Astrocyte of the spinal cord (primary cell): ENCODE measurements at places on chromosomes 5 and 9.

DNA sequence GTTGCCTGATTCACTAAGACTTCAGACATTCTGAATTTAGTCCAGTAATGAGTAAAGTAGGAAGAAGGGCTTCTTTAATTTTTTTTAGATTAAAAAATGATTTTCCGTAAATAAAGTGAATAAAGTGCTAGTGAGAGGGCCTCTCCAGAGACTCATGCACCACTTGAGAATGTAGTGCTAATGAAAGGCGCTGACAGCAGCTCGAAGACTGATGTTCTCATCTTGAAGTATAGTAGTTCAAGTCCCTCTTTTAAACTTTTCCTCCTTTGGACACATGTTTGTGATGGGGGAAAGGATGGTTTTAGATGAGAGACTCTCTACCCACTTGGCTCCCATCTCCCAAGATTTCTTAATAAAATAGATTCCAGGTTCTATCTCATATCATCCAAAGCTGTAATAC is 48.5 kb downstream of the G3BP1 start:
- DNase-seq, result no peak

DNA sequence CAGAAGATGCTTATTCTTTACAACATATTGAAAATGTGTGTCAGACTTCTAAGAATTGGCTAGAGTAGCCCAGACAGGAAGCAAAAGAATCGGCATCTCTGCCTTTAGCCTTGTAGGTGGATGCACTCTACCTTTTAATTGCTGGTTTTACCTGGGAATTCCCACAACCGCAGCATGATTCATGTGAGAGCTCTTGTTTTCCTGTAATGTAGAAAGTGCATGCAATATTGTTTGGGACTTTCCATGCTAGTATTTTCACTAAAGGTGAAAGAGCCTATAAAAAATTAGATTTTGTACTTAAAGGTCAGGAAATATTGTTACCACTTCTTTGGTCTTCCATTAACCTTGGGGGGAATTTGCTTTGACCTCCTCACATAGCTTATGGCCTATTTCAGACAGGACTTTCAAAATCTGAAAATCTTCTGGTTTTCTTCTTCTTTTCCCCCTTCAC is 89.8 kb downstream of the NTRK2 start:
- DNase-seq, result no peak

- no peak for DNase-seq
These were observed 132.8 kb downstream of the INSYN2B start for GRCh38 chr5:169847519-169847918.

DNA sequence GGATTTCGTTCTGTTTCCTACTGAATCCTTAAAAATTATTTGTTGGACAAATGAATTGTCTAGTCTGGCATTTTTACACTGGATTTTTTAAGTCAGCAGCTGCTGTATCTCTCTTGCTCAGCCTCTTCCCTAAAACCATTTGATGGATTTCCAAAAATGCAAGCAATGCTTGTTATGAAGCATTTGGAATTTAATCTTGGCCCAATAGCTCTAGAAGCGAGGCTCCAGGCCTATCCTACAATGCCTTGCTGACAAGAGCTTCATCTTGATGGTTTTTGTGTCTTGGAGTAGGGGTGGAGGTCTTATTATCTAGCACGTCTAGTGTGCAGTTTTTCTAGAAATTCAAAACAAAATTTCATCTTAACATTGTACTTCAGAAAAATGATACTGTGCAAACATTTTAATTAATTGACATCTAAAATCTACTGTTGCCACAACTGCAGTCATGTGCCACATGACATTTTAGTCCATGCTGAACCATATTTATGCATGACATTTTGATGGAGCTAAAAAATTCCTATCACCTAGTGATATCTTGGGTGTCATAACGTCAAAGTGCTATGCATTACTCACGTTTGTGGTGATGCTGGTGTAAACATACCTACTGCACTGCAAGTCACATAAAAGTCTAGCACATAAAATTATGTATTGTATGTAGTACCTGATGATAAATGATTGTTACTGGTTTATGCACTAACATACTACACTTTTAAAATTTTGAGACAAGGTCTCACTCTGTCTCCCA is 5.9 kb upstream of the RAD23B start:
- no peak for DNase-seq

DNA sequence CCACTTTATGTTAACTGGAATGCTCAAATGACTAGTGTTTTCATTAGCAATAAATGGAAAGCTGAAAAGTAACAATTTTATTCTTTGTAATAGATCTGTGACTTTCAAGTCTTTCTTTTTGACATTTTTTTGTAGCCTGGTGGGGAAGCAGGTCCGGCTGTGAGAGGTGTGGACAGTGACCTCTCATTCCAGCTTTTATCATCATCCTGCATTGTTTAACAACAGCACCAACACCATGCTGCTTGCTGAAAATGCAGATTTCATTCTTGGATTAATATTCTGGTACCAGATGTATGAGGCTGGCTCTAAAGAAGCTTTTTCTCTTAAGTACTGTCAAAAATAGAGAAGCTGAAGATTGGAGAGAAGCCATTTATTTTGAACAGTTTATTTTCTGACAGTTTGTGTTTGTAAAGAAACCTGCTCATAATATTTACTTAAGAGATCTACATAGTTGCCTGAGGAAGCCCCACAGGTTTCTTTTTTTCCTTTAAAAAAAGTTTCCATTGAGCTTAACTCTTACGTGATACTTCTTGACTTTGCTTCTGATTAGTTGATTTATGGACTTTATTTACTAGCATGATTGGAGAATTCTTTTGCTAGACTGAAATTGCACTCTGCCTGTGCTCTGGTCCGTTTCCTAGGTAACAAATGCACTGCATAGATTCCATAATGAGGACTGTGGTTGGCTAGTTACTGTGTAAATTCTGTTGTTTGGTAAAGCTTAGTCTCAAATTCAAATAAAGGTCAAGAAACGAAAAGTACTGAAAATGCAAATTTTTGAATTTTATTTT is 3.4 kb downstream of the KIAA1958 start:
- DNase-seq, result no peak

DNA sequence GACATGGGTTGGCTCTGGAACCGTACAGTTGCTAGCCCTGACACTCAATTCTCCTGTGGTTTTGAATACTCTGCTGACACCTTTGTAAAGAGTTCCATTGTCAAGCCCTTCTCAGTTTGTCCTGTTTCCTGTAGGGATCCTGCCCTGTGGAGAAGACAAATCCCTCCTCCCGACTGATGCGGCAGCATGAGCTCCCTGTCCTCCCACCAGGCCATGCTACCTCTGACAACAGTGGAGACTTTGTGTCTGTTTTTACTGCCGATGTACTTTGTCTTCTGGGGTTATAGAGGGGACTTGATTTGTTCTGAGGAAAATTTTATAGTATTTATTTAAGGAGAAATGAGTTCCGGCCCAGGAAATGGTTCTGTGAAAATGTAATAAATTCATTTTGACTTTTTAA is 57.8 kb downstream of the PRLR start:
- no peak for DNase-seq

DNA sequence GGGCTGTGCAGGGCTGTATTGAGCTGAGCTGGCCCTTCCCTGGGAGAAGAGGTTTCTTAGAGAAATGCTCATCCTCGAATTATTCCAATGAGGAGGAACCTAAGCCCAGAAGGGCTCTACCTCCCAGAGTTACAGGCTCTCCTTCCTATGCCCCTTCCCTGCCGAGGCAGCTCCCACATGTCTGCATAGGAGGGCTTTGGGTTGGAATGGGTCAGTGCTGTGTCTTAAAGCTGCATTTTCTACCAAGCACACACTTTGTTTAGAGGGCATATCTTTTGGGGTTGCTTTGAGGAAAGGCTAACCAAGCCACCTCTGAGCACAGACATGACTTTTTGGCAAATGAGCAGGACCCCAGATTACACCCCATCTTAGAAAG is 9.1 kb downstream of the NEK6 start:
- peak; percentile 29 for DNase-seq
